Muscle of arm (tissue), 14 donors: ENCODE measurements at places on chromosomes 4 and X. TPM values are rescaled to one million over a fixed set of nuclear protein-coding genes. Genes with fewer than 3 reads are reported as not detected.
A peak's percentile ranks its signal among the peaks of the same experiment; 100 is the strongest.

GRCh38 chr4:146585761-146586333, 52.8 kb upstream of the POU4F2 start:
- DNase-seq, result no peak

DNA sequence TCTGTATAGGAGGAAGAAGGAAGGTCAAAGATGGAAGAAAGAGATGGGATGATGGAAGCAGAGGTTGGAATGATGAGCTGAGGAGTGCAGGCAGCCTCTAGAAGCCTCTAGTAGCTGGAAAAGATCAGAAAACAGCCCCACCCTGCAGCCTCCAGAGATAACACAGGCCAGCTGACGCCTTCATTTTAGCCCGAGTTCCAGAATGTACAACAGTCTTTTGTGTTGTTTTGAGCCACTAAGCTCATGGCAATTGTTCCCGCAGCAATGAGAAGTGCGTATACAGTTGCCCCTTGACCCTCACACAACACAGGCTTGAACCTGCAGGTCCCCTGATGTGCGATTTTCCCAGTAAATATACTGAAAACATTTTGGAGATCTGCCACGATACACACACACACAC, 72.0 kb downstream of the WFS1 start:
- DNase-seq, result no peak

- no peak for DNase-seq
Observed at GRCh38 chr4:165070560-165070959, 16.9 kb downstream of the TRIM75 start.

SSX2B gene
- polyA plus RNA-seq, result not detected

GRCh38 chrX:1679238-1679637, 64.4 kb downstream of the ASMT start:
- no peak for DNase-seq

GRCh38 chr4:168633496-168633895, 136.6 kb downstream of the PALLD start:
- no peak for DNase-seq

CXCL5 gene
- polyA plus RNA-seq, result 0.20 TPM

DNA sequence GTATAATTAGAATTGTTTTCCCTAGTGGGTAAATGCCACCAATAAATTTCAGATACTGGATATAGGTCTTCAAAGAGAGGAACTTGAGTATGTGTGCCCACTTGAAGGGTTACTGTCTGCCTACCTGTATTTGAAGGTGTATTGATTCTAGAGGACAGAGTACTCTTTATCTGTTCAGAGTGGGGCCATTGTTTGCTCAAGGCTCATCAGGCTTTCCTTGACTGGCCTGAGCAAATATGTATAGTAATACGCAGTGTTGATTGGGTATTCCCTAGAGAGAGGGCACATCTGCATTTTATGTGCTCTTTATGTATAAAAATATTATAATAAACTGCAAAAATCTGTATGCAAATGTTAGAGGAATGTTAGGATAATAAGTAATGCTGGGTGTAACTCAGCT, 23.7 kb downstream of the RP2 start:
- no peak for DNase-seq

HSFX1 gene
- polyA plus RNA-seq, result 2.0 TPM

PGRMC1 gene
- polyA plus RNA-seq, result 188 TPM

GRCh38 chr4:20194123-20195013, 57.3 kb upstream of the SLIT2 start:
- no peak for DNase-seq

DNA sequence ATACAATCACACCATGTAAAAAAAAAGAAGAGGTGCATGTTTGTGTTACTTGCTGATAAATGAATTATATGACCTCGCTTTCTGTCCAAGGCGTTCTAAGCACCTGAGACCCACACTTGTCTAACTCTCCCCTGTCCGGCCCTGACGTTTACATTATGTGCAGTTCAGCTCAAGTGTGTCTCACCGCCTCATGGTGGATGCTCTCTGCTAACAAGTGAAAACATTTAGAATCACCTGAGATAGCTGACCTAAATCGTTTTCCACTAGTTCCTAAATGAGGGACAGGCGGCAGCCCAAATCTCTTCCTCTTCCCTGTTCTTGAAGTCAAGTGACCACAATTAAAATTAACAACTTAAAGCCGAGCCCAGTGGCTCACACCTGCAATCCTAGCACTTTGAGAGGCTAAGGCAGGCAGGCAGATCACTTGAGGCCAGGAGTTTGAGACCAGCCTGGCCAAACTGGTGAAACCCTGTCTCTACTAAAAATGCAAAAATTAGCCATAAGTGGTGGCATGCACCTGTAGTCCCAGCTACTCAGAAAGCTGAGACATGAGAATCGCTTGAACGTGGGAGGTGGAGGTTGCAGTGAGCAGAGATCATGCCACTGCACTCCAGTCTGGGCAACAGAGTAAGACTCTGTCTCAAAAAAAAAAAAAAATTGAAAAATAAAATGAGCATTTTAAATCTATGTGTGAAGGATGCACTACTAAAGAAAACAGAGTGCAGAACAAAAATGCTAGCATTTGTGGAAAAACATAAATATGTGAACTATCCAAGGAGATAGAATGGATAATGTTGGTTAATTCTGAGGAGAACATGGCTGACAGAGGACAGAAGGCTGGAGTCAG, 3.9 kb upstream of the TIFA start:
- DNase-seq, result no peak

DNA sequence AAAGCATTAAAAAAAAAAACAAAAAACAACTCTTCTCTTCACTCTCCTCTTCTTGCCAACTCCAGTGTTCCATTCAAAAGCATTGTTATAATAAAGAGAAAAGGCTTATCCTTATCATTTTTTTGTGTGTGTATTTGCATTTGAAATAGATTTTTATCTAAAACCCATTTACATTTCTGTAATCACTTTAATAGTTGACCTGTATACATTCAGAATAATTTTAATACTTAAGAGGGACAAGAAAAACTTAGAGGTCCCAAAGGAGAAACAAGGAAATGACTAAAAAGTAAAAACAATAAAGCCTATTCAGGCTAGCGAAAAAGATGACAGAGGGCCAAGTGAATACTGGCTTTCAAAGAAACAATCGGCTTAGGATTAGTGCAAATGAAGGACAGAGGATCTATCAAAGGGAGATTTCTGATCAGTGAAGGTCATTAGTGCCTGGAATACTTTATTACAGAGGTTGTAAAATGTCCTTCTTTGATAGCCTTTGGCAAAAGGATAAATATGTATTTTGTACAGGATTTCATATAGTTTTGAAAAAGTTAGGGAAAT, 808.3 kb downstream of the RPA4 start:
- no peak for DNase-seq

DGKK gene
- polyA plus RNA-seq, result 0.07 TPM

CCDC120 gene
- polyA plus RNA-seq, result 12.4 TPM

MEPE gene
- polyA plus RNA-seq, result not detected

- DNase-seq, result peak; percentile 36
Observed at GRCh38 chr4:143207555-143207954, 22.8 kb downstream of the USP38 start.

DNA sequence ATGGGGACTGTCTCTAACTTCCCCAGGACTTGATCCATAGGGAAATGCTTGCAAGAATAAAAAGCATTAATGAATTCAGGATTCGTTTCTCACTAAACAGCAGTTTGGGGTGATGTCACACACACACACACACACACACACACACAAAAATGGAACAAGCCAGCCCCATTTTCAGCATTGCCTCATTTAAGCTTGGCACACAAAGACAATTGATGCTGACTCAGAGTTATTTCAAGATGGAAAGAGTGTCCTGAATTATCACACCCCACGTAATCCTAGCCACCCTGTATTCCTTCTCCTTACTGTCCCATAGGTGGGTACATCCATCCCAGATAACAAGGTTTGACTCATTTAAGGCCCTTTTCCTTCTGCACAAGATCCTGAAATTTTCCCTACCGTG, 345.1 kb upstream of the HS3ST1 start:
- DNase-seq, result no peak

DNA sequence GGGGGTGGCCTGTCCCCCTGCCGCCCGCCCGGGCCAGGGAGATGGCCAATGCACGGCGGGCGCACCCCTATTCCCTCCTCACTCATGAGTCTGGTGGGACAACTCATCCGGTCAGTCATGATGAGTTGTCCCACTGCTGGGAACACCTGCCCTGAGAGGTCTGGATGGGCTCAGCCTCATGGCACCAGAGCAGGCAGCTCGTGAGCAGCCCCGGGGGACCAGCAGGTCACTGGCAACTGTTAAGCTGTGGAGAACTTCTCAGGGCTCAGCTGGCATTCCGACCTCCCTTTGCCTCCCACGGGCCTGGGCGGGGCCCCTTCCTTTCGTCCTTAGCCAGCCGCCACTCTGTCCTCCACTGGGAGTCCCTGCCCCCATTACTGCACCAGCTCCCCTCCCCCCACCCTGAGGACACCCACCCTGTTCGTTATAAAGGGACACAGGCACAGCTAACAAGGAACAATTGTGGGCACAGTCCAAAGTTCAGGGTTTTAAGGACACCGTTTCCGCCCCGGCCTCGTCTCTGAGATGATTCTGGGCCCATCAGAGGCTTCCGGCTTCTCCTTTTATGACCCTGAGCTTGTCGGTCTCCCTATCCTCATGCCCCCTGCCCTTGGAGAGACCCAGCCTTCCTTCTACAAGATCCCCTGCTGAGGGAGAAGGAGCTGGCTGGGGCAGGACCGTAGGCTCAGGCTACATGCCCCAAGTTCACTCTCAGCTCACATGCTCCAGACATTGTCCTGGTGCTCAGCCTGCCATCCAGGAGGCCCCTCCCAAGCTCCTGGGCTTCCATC, 14.6 kb upstream of the KIAA0232 start:
- no peak for DNase-seq

DNA sequence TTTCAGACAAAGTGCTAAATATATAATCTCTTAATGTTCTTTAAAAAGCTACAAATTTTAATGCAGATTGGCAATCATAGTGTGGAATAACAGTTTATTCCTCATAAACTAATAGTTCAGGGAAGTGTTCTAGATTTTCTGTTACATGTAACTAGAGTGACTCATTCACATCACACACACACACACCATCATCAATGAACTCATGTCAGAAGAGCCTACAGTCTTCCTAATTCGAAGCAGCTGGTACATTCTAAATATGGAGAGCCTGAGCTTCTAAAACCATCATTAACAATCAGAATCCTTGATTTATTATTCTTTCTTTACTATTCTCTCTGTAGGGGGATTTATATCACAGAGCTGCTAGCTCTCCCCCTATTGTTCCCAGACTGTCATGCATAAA, 49.6 kb downstream of the DKK2 start:
- DNase-seq, result no peak

MAGEA2 gene
- not detected for polyA plus RNA-seq

DNA sequence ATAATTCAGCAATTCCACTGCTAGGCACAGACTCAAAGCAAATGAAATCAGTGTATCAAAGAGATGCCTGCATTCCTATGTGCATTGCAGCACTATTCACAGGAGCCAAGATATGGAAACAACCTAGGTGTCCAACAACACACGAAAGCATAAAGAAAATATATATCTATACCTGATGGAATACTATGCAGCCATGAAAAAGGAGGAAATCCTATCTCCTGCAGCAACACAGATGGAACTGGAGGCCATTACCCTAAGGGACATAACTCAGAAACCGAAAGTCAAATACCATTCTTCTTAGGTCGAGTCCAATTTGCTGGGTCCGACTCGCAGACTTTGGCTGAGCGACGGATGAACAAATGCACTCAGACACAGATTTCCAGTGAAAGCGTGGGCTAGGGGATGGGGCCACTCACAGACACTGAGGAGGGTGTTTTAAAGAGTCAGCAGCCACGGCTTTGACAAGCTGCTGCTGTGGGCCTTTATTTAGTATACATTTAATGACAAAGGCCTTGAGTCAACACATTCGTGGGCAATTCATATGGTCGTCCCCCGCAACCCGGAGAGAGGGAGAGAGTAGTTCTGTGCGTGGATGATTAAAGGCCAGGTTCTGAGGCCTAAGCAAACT, 93.8 kb downstream of the DHRSX start:
- no peak for DNase-seq

DNA sequence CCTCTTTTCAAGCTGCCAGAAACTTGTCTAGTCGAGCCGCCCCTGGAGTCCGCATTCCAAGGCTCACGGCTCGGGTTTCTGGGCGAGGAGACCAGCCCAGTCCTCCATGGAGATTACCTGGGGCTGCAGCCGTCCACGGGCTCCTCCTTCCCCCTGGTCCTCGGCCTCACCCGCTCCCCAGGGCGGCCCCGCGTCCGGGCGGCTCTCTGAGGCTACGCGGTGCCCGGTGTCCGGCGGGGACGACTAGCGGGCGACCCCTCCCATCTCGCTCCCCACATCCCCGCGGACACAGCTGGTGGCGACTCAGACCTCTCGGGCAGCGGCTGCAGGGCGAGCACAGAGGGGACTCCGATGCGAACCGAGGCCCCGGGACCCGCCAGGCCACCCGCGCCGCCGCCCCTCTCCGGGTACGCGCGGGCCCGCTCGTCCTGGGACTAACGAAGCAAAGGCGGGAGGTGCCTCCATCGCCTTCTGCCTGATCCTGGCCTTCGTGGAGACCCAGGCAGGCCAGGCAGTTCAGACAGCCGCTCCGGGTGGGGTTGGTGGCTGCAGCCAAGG, 159.4 kb downstream of the TRAM1L1 start:
- no peak for DNase-seq

GRCh38 chr4:59503731-59504130, 1696.4 kb upstream of the ADGRL3 start:
- no peak for DNase-seq

RPS6KA6 gene
- polyA plus RNA-seq, result 4.3 TPM

DNA sequence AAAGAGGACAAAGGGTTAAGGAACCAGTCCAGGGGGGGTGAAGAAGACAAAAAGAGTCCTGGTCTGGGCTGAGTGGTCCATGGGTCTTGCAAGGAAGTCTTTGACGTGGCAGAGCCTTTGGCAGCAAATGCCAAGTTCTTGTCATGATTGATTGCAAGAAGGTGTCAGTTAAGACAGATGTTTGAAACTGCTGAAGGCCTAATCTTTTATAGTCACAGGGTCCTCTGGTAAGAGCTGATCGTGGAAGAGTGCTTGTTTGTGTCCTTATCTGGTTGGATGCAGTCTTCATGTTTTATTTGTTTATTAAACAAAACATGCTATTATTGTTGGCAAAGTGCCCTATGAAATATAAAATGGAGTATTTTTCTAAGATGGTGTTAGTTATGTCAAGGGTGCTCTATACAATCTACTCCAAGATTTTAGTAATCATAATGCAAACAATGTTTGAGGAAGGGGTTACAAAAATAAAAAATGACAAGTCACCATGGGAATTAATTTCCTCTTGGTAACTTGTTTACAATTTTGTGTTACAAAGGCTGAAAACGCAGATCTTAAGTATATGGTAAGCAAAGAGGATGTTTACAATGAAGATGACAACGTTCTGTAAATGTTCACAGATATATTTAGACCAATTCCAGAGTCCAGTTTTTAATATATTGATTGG, 85.9 kb downstream of the MAGED4 start:
- no peak for DNase-seq

GRCh38 chrX:41802958-41803357, 79.0 kb downstream of the GPR82 start:
- no peak for DNase-seq

- peak; percentile 48 for DNase-seq
Observed at GRCh38 chr4:128590773-128591172, 218.7 kb upstream of the JADE1 start.
